ENCODE measurements at places on chromosomes 7 and 10.

GRCh38 chr10:52256832-52257691, 57.0 kb upstream of the DKK1 start:
- DNase-seq: no peak

GRCh38 chr7:158255156-158255555, 332.5 kb downstream of the PTPRN2 start:
- no peak for DNase-seq

GRCh38 chr7:2266911-2267310, 24.9 kb downstream of the NUDT1 start:
- no peak for DNase-seq

GRCh38 chr10:105195831-105196230, 554.7 kb downstream of the SORCS3 start:
- DNase-seq: no peak

DNA sequence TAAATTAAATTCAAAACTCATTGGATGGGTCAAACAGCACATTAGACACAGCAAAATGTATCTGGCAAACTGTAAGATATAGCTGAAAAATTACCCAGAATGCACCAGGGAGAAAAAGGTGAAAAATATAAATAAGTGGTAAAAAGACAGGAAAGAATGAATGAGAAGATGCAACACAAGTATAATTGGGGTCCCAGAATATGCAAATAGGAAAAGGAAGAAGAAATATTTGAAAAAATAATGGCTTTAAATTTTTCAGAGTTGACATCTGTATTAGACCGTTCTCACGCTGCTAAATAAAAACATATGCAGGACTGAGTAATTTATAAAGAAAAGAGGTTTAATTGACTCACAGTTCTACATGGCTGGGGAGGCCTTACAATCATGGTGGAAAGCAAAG, 167.7 kb upstream of the PLXNA4 start:
- no peak for DNase-seq

GRCh38 chr10:120459185-120459584, 2.2 kb downstream of the PLPP4 start:
- DNase-seq: no peak

GRCh38 chr10:5317547-5318107, 47.1 kb upstream of the UCN3 start:
- DNase-seq: peak; percentile 22

DNA sequence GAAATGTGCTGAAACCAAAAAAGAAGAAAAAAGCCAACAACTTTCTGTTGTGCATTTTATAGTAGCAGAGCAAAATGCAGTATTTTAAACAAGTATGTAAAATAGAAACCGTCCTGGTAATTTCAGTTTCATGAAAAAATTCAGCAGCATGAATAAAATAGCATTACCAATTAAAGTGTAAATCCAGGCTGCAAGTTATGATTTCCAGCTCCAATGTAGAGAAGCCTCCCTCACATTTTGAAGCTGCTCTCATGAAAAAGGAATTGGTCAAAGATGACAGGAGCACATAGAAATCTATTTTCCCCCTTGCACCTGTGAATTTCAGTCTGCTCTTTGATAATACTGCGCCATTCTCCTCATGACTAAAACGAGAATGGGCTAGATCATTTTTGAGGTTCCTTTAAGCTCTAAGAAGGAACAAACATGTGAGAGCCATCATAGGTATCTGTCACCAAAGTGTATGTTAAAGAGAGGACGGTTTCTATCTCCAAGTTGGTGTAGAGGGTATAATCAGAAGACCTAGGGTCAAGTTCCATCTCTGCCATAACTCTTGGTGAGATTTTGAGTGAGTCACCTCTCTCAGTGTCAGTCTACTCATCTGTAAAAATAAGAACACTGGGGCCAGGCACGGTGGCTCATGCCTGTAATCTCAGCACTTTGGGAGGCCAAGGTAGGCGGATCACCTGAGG, 107.5 kb downstream of the MTPAP start:
- DNase-seq: no peak

GRCh38 chr10:22550732-22551131, 163.6 kb downstream of the PIP4K2A start:
- DNase-seq: no peak

DNA sequence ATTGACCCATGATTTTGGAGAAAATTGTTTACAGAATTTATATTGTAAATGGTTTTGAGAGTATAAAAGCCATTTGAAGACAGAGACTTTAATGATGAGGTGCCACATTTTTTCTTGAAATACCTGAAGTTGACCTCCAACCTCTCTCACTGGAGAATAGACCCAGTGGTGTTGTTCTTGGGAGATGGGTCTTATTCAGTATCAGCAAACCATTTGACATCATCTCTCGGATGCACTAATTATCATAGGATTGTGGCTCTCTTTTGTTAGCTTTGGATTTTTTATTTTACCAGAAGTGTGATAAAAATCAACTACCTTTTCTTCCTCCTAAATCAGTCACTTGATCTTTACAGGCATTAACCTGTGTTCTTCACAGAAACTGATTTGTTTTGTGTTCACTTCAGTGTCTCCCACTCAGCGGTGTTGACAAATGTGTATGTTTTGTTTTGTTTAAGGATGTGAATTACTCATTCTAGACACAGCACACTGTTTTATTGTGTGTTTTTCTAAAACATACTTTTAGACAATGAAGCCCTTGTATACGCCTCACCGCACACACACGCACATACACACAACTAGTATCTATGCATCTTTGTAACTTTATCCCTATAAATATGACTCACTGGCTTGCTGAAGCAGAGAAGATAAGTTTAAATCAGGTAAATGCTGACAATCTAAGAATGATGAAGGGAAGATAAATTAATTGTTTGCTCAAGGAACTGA, 455.6 kb downstream of the INHBA start:
- DNase-seq: no peak

- no peak for DNase-seq
These were observed 2.7 kb upstream of the AOAH start for GRCh38 chr7:36726806-36727503.

DNA sequence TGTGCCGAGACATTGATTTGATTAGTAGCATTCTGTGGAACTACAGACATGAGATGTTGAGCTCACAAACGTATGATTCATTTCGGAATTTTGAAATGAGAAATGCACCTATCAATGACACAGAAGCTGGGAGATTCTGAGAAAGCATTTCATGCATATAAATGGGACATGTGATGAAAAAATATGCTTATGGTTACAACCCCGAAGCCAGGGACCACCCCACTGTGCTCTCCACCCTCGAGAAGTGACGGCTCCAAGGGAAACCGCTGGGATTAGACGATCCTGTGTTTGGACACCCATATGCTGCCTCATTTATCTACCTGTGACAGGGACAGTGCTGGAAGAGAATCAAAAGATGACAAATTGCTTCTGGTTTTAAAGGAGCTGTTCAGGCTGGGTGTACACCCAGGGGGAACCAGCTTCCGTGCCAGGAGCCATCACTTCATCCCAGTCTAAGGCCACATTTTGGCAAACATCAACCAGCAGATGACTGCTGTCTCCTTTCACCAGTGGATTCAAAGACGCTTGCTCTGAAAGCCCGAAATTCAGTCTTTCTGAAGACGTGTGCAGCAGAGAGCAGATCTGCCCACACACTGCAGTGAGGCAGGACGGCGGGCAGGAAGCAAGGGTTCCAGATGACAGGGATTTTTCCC, 109.9 kb downstream of the ATXN7L1 start:
- no peak for DNase-seq

DNA sequence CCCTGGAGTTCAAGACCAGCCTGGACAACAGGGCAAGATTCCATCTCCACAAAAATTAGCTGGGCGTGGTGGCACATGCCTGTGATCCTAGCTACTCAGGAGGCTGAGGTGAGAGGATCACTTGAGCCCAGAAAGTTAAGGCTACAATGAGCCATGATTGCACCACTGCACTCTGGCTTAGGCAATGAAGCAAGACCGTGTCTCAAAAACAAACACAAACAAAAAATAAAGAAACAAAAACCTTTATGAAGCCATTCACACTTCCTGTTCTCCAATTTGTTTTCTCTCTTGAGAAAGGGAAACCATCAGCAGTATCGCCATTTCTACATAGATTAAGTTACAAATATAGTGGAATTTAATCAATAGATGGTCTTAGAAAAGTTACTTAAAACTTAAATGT, 19.8 kb downstream of the YME1L1 start:
- no peak for DNase-seq

GRCh38 chr7:77710861-77711260, 14.6 kb downstream of the RSBN1L start:
- no peak for DNase-seq

DNA sequence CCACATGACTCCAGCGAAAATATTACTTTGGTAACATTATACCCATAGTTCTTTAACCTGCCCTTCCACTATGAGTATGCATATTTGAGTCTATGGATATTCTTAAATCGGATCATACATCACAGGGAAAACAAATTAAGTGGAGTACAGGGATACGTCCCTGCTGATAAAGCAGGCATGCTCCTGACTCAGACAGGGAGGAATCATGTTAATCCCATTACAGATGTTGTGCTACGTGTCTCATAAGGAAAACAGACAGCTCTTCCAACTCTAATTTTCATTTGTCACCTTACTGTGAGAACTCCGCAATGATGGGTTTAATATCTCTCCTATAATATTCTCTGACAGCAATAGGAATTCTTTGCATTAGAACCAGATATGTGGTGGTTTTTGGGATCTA, 469.5 kb upstream of the POM121L12 start:
- no peak for DNase-seq

DNA sequence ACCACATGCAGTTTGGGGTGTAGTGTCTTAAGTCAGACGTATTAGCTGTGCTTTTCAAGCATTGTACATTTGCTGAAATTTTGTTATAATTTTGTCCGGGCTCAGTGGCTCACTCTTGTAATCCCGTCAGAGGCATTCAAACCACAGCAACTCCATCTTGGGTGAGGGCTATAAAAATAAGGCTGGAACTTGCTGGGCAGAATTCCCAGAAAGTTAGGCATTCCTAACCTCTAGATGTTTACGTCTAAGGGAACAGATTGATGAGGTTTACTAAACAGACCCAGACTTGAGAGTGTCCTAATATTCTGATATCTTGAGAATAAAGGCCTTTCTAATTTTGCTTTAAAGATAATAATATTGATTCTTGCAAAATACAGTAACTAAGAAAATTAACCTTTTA, 957.8 kb downstream of the NXPH1 start:
- no peak for DNase-seq

DNA sequence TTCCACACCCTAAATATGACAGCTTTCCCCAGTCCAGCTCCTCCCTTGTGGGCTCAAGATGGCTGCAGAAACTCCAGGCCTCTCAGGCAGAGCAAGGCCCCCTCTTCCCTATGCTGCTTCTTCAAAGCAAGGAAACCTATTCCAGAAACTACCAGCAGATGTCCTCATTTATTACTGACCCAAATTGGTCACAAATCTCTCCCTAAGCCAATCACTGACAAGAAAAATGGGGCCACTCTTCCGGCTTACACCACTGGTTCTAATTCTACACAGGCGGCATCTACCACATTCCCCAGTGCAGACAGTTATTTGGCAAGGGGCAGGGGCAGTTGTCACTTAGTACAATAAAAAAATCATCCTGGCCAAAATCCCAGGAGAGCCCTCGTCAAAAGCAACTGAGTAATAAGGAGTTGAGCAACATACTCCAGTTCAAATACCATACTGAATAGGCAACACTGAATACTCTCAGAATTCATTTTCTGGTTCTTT, 150.4 kb downstream of the SFMBT2 start:
- no peak for DNase-seq

GRCh38 chr7:107682886-107683285, 22.3 kb downstream of the SLC26A4 start:
- DNase-seq: no peak

- no peak for DNase-seq
These were observed 60.4 kb downstream of the INPP5F start for GRCh38 chr10:119786117-119786769.

GRCh38 chr10:59276133-59276532, 86.2 kb downstream of the FAM13C start:
- no peak for DNase-seq

DNA sequence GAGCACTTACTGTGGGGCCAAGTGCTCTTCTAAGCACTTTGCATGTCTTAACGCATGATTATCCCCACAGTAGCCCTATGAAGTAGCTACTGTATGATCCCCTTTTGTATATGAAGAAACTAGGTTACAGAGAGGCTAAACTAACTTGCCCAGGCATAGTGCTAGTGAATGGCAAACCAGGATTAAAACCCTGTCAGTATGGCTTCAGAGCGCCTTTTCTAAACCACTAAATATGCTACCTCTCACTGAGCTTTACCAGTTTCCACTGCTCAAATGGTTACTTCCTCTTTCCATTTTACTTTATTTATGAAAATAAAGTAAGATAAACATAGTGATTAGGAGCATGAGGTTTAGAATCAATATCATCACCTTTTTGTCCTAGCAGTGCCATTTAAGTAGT, 73.6 kb downstream of the PODXL start:
- no peak for DNase-seq

DNA sequence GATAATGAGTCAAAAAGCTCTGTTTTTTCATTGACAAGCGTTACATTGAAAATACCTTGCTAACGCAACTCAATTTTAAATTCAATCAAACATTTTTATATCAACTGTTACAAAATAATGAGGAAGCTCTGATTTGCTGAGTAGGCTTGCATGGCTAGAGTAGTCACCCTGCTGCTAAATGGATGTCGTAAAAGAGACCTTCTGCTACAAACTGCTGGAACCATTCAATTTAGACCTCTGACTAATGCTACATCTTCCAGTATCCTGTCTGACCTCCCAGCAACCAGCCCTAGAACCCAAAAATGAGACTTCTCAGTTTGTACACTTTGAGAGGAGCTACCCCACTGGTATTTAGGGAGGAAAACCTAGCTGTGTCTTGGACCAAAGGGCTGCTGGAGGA, 84.0 kb upstream of the ELMO1 start:
- no peak for DNase-seq

DNA sequence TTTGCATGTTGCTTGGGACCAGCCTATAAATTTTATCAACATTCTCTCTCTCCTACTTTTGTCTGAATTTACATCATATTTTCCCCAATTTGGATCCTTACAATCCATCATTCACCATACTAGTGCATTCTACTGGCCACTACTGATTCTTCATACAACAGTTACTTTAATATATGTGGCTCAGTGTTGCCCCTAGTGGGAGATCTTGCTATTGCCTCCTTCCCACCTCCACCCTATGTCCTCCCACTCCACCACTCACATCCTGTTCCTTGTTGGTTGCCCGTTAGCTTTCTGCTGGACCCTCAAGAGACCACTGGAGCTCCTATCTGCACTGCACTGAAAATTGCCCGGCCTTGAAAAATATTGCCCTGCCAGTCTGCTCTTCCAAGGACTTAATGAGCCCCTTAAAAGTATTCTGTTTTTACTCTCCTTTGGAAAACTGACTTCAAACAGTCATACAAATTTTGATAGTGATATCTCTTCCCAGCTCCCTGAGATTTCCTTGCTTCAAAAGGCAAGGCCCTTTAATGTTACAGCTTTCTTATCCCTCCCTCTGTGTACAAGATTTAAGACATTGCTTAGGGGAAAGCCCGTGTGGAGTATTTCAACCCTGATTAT, 243.2 kb upstream of the TMEM229A start:
- DNase-seq: no peak

GRCh38 chr10:75428434-75429158, 2.8 kb upstream of the LRMDA start:
- no peak for DNase-seq

- DNase-seq: no peak
These were observed 71.9 kb downstream of the MKI67 start for GRCh38 chr10:128054163-128054970.
